ENCODE measurements at places on chromosomes 3 and 15.

DNA sequence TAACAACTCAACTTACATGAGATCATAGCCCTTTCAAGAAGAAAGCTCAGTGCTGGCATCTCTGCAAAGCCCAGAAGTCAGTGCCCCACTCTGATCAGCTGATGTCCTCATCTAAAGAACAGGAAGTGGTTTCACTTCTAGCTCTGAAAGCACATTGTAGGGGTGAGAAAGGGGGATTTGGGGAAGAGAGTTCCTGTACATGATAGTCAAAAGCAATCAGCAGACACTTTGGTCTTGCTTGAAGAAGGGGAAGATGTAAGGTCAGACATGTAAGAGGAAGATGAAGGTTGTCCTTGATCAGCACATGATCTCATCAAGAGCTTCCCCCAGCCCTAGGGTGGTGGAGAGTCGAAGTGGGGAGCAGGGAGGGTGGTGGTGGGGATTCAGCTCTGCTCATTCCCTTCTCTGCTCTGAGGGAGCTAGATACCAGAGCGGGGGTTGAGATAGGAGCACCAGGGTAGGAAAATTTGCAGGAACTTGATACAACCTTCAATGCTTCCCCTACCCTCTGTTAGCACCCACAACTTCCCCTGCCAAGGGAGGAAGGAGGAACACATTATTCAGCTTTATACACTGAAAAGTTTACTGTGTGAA is 76.4 kb upstream of the ETV5 start:
- peaks cover 11% of the 10 kb centered on the region for H3K4me1 ChIP-seq
- no peaks in the 10 kb centered on the region for H3K27me3 ChIP-seq
- H3K27ac ChIP-seq, result no peak overlapping the region
- no peaks in the 10 kb centered on the region for H3K36me3 ChIP-seq

GRCh38 chr15:75136758-75137157 is 64.9 kb upstream of the C15orf39 start:
- H3K4me1 ChIP-seq, result peaks cover 15% of the 10 kb centered on the region
- no peaks in the 10 kb centered on the region for H3K36me3 ChIP-seq
- peaks cover 6% of the 10 kb centered on the region for H3K27me3 ChIP-seq

DNA sequence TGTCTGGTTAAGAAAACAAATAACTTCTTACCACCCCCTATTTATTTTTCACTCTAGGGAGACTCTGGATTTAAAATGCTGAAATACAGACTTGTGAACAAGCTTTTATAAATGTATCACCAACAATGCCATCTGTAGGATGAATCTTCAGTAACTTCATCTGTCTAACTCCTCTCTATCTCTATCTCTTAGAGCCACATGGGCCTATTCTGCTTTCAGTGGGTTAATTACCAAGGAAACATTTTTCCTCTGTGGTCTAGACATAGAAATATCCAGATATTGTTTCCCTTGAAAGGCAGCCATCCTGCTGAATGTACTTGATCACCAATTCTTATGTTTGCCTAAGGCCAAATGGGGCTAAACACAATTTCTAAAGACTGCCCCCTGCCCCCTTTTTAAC is 167.6 kb upstream of the COL8A1 start:
- no peak overlapping the region for H3K27ac ChIP-seq
- no peaks in the 10 kb centered on the region for H3K4me1 ChIP-seq
- H3K4me3 ChIP-seq, result no peak overlapping the region
- DNase-seq, result no peak
- H3K27me3 ChIP-seq, result no peaks in the 10 kb centered on the region

DNA sequence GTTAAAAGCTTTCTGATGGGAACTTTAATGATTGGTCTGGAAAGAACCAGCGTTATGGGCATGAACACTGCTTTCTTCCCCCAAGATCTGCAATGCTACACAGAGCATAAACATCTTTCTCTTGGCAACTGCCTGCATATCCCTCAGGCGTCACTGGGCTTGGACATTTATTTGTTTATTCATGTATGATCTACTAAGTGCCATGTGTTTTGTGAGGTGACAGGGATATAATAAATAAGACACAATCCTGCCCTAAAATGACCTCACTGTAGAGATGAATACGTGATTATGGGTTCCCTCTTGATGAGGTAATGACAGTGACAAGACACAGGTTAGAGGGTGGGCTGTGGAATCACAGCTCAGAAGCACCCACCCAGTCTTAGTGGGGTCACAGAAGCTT is 485.3 kb downstream of the PDCD6IP start:
- no peak overlapping the region for H3K27ac ChIP-seq
- H3K4me3 ChIP-seq, result no peak overlapping the region
- H3K36me3 ChIP-seq, result peaks cover 2% of the 10 kb centered on the region

GRCh38 chr15:66957431-66957720 is 108.0 kb upstream of the SMAD3 start:
- H3K4me3 ChIP-seq, result no peak overlapping the region
- H3K36me3 ChIP-seq, result no peaks in the 10 kb centered on the region
- H3K4me1 ChIP-seq, result peaks cover 15% of the 10 kb centered on the region
- peaks cover 4% of the 10 kb centered on the region for H3K27me3 ChIP-seq
- no peak overlapping the region for H3K27ac ChIP-seq

GRCh38 chr3:59506191-59506590 is 456.4 kb upstream of the CFAP20DC start:
- no peaks in the 10 kb centered on the region for H3K27me3 ChIP-seq
- H3K4me1 ChIP-seq, result no peaks in the 10 kb centered on the region
- DNase-seq, result no peak

DNA sequence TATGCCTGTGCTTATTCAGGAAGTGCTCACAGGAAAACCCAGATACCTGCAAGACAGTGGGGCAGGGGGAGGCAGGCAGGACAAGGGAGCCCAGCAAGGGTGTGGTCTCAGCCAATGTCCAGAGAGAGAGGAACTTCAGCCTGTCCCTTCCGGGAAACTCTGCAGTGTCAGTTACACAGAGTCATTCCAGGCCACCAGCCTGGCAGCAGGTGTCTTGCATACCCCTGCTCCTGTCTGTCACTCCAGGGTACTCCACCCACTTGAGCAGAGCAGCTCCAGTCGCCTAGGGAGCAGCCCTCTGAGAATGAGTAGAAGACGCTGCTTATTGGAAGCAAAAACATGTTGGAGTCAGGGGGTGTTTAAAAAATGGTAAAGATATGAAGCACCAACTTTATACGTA is 431.2 kb upstream of the RGMA start:
- DNase-seq, result no peak
- no peak overlapping the region for H3K27ac ChIP-seq
- no peaks in the 10 kb centered on the region for H3K36me3 ChIP-seq
- H3K4me3 ChIP-seq, result no peak overlapping the region
- H3K4me1 ChIP-seq, result no peaks in the 10 kb centered on the region

GRCh38 chr3:37054370-37054769 is 61.1 kb downstream of the MLH1 start:
- no peaks in the 10 kb centered on the region for H3K27me3 ChIP-seq
- peak overlapping the region; percentile 36 for H3K4me3 ChIP-seq
- peaks cover 16% of the 10 kb centered on the region for H3K4me1 ChIP-seq

DNA sequence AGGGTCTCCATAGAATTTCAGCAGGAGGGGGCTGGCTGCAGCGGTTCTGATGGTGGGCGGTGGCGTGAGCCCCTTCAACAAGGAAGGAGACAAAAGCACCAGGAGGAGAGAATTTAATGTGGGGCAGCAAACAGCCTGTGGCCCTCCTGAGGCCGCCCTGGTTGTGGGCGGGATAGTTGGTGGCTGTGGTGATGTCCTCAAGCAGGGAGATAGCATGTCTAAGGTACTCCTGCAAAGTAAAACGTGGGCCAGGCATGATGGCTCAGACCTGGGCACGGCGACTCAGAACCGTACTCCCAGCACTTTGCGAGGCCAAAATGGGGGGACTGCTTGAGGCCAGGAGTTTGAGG is 94.0 kb downstream of the LRRK1 start:
- no peak overlapping the region for H3K4me3 ChIP-seq
- H3K27ac ChIP-seq, result no peak overlapping the region
- H3K27me3 ChIP-seq, result no peaks in the 10 kb centered on the region
- peaks cover 73% of the 10 kb centered on the region for H3K36me3 ChIP-seq

- no peak for DNase-seq
- no peaks in the 10 kb centered on the region for H3K4me1 ChIP-seq
- no peak overlapping the region for H3K27ac ChIP-seq
- H3K27me3 ChIP-seq, result no peaks in the 10 kb centered on the region
- H3K4me3 ChIP-seq, result no peak overlapping the region
Measured at GRCh38 chr3:21642433-21642832, 108.6 kb downstream of the ZNF385D start.

DNA sequence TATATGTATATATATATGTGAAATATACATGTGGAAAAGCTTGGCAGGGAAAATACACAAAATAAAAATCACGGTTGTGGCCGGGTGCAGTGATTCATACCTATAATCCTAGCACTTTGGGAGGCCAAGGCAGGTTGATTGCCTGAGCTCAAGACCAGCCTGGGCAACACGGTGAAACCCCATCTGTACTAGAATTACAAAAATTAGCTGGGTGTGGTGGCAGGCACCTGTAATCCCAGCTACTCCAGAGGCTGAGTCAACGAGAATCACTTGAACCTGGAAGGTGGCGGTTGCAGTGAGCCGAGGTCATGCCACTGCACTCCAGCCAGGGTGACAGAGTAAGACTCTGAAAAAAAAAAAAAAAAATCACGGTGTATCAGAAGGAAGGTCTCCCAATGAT is 20.8 kb upstream of the ARHGEF3 start:
- no peak overlapping the region for H3K4me3 ChIP-seq
- peaks cover 2% of the 10 kb centered on the region for H3K4me1 ChIP-seq
- no peaks in the 10 kb centered on the region for H3K36me3 ChIP-seq
- DNase-seq, result no peak

DNA sequence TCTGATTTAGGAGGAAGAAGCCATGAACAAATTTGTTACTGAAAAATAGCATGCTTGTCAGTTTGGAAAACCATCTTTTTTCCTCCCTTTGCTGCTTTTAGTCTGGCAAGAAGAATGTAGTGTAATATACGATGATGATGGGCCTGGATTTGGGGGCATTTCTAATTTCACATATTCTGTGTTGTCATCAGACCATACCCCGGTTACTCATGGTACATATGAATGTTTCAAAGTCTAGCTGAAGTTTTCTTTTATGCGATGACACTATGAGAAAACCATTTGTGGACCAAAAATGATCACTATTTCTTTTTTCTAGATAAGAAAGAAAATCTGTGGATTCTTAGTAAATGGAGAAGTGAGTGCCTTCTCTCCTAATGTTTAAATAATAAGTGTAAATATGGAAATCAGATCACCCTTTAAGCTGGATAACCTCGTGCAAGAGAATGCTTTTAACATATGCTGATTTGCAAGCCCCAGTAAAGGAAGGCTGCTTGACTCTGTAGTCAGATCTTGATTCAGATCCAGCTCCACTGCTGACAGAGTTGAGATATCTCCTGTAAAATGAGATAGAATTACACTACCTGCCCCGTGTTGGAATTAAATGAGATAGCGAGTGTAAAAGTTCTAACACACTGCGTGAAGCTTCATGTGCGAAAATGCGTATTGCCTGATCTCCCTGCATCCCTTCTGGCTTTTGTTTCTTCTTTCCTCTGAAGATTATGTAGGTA is 3.0 kb downstream of the MEF2A start:
- peaks cover 35% of the 10 kb centered on the region for H3K36me3 ChIP-seq
- H3K4me1 ChIP-seq, result peaks cover 29% of the 10 kb centered on the region
- no peak overlapping the region for H3K27ac ChIP-seq
- H3K27me3 ChIP-seq, result no peaks in the 10 kb centered on the region
- no peak for DNase-seq
- peak overlapping the region; percentile 55 for H3K4me3 ChIP-seq

GRCh38 chr3:55782351-55782750 is 295.2 kb upstream of the WNT5A start:
- H3K4me3 ChIP-seq, result no peak overlapping the region
- no peaks in the 10 kb centered on the region for H3K27me3 ChIP-seq
- no peak for DNase-seq
- no peak overlapping the region for H3K27ac ChIP-seq
- no peaks in the 10 kb centered on the region for H3K4me1 ChIP-seq
- H3K36me3 ChIP-seq, result no peaks in the 10 kb centered on the region

DNA sequence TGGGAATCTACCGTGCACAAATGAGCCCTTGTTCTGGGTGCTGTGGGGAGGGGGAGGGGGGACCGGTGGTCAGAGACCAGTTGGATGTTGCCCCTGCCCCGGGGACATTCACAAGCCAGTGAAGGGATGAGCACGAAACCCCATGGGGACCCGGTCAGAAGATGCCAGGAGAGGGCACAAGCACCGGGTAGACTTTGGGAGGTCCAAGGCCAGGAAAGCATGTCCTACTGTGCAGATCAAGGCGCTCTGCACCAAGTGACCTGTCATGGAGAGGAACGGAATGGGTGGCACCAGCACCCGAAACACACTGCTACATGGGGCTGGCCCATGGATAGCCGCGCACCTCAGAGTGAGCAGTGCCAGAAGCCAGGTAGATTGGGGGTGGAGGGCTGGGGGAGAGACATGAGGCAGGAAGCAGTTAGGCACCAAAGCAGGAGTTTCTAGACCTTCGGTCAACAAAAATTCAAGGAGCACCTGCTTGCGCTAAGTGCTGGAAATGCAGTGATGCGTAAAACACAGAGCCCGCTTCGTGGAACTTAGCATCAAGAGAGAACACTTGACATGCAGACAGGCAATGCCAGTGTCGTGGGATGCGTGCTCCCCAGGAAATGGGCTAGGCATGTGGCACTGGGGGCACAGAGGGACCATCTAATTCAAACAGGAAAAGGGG is 99.1 kb downstream of the CPN2 start:
- H3K27ac ChIP-seq, result no peak overlapping the region
- H3K4me3 ChIP-seq, result no peak overlapping the region
- H3K4me1 ChIP-seq, result peaks cover 11% of the 10 kb centered on the region
- no peaks in the 10 kb centered on the region for H3K36me3 ChIP-seq
- H3K27me3 ChIP-seq, result peaks cover 42% of the 10 kb centered on the region

DNA sequence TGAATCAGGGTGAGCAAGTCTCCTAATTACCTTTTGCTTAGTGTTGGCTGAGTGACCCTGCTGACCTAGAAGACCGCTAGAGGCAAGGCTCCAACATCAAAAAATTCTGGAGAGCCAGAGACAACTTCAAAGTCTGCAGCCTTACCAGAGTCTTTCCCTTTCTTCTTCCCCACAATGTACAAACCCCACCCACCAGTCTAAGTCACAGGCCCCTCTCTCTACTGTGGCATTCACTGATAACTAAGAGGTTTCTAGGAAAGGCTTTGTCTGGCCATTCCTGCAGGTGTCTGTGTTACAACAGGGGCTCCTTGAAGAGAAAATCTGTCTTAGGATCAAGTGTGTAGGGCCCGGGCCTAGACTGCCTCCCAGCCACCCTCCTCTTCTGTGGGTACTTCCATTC is 525 bp downstream of the MYH15 start:
- H3K4me1 ChIP-seq, result peaks cover 1% of the 10 kb centered on the region
- no peaks in the 10 kb centered on the region for H3K27me3 ChIP-seq
- H3K4me3 ChIP-seq, result no peak overlapping the region
- no peak for DNase-seq
- H3K27ac ChIP-seq, result no peak overlapping the region

DNA sequence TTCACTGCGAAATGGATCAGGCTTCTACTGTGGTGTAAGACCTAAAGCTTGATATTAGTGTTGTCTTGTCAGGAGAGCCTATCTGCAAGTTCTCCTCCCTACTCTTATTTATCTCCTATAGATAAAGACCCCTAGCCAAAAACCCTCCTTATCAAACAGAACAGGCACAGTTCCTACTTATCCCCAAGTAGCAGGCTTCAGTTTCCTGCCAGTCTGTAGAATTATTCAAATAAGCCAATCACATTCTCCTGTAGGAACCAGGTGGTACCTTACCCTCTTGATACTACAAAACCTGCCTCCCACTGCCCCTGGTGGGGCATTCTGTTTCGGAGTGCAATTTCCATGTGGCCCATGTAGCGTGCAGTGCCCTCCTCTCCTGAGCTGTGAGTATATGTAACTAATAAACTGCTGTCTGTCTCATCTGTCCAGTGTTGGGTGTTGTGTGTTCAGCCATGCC is 28.7 kb downstream of the HDGFL3 start:
- H3K4me3 ChIP-seq, result no peak overlapping the region
- no peaks in the 10 kb centered on the region for H3K4me1 ChIP-seq
- no peak for DNase-seq
- peaks cover 2% of the 10 kb centered on the region for H3K36me3 ChIP-seq

Measured in stimulated activated naive B cell treated with anti-CD40 and anti-IgM and Interleukin-4, amounts not matched to agents 10 μg/mL and 1 μg/mL and 100 μg/mL, for 72 hours (primary cell).